ENCODE measurements at places on chromosomes 11 and 22.

- DNase-seq, result no peak
Measured at GRCh38 chr22:26983311-26983710, 325.9 kb downstream of the MIAT start.

GRCh38 chr11:35543481-35543880, 18.1 kb upstream of the PAMR1 start:
- DNase-seq, result no peak

DNA sequence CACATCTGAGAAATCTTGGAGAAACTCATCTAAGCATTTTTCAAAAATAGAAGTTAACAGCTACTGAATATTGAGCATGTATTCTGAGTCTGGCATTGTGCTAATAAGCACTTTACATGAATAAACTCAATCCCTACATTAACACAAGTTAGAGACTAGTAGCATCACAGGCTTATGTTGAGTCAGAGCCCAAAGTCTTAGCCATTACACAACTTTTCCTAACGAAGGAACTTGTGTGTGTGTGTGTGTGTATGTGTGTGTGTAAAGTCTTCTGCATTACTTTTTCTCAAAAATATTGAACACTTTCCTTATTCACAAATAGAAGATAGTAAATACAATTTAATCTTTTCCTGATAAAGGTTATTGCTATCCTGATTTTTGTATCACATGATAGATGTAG, 8.7 kb upstream of the CLPB start:
- no peak for DNase-seq

DNA sequence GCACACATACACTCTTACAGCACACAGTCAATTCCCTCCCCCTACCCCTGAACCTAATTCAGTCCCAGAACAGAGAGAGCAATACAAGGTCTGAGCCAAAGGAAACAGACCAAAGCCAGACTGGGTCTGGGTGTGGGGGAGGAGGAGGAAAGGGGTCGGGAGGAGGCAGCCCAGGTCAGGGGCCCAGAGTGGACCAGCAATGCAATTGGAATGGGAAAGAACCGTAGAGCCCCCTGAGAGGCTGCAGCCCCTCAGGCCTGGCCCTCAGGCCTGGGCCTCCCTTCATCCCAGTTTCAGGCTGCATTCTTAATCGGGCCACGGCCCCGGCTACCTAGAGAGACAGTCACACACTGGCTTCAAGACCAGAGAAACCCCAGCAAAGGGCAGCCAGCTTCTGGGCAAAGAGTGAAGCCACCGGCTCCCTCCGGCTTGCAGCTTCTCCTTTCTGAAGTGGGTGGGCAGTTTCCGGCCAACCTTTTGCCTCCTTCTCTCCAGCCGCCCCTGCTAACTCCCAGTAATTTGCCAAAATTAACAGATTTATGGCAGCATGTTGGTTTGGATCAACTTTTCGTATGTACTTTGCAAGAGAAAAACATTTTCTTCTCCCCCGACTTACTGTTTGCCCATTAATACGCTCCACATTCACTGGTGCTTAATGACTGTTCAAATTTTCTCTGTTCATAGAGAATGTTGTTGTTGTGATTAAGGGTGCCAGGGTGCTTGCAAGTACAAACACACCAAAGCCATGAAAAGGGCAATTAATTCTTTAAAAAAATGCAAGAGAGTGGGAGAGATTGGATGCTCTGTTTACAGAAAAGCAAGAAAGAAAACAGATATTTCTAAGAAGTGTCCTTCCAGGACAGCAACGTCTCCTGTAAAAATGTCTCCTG, 488.3 kb downstream of the MN1 start:
- DNase-seq, result no peak

GRCh38 chr22:22849640-22850610, 37.7 kb upstream of the IGLL5 start:
- no peak for DNase-seq

GRCh38 chr11:66011239-66011784, 496 bp upstream of the CST6 start:
- DNase-seq, result no peak

- no peak for DNase-seq
Measured at GRCh38 chr22:47810505-47811500, 1048.4 kb downstream of the TBC1D22A start.

GRCh38 chr22:35310556-35311550, 11.2 kb downstream of the TOM1 start:
- DNase-seq, result no peak

DNA sequence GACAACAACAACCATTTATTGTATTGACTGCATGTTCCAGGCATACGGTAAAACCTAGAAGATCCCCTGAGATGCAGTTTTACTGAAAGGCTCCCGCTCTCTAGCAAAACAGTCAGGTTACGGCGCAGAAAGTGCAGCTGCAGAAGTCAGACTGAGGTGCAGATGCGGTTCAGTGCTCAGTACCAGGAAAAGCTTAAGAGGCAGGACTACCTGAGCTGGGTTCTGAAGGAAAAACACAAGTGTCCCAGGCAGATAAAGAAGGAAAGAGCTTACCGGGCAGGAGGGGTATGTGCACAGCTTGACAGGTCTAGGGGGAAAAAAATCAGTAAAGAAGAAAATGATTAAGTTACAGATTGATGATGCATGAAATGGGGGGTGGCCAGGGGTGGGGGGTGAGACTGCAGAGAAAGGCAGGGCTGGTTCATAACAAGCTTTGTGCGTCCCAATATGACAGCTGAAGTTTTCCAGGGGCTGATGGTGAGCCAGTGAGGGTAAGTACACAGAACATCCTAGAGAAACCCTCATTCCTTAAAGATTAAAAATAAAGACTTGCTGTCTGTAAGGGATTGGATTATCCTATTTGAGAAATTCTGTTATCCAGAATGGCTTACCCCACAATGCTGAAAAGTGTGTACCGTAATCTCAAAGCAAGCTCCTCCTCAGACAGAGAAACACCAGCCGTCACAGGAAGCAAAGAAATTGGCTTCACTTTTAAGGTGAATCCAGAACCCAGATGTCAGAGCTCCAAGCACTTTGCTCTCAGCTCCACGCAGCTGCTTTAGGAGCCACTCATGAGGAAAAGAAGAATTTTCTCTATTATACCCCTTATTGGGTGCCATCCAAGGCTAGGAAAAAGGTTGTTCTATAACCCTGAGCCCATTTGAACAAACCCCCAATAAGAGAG, 11.9 kb downstream of the LARGE1 start:
- no peak for DNase-seq

- DNase-seq, result no peak
Measured at GRCh38 chr11:23112987-23113886, 253.0 kb upstream of the CCDC179 start.

DNA sequence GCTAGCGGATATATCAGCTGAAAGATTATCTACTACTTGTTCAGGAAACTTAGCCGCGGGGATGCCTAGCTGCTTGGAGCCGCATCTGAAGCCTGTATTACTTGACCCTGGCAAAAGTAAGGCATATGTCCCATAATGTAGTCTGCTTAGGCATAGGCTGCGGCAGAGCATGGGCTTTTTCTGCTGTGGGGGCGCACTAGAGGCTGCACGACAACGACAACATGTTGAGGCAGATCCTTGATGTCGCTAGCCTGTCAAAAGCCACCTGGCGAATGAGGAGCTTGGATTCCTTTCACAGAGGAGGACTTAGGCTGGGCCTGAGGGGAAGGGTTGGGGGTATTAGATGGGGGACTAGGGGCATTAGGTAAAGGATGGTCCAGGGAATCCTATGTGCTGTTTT, 1.1 kb upstream of the OR52N2 start:
- DNase-seq, result no peak

DNA sequence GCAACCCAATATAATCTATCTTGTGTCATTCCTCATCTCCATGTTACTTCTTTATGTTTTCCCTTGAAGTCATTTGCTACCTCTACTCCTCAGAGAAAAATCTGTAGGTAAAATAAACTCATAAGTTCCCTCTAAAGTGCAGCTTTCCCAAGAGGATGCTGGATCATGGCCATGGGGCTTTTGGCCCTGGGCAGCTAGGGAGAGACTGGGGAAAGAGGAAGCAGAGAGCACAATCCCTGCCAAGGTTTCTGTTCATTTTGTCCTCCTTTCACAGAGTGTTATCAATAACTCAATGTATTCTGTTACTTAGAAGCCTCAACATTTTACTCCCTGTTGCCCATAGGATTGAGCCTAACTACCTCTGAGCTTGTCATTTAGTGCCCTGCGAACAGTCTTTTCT, 9.0 kb downstream of the RNF121 start:
- DNase-seq, result no peak

DNA sequence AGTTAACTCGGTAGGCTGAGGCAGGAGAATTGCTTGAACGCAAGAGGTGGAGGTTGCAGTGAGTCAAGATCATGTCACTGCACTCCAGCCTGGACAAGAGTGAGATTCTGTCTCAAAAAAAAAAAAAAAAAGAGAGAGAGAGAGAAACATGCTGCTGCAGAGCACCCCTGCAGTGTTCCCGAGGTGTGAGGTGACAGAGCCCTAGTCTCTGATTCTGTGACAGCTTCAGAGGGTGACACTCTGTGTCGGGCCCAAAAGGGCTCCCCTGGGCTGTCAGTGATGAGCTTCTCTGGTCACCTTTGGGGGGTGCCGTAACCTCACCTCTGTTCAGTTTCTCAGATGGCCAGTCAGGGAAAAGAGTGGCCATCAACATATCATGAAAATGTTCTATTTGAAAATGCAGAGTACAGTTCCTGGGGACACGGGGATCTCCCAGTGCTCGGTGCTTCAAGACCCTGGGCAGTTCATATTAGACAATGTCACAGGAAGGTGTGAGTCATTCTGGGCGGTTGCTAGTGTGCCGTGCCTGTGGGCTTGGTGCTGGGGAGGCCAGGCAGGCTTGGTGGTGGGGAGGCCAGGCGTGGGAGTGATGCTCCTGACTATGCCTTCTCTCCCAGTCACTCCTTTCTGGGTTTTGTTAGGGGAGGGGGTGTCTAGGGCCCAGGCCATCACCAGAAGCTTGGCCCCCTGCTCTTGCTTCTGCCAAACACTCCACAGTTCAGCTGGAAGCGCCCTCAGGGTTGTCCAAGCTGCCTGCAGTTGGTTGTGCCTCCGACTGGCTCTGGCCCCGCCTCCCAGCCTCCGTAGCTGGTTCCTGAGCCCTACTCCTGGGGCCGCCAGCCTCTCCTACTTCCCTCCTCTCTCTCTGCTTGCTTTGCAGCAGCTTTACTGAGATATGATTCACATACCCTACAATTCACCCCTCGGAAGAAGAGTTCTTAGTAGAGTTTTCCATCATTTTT, 52.5 kb upstream of the CLDN5 start:
- DNase-seq, result no peak

- DNase-seq, result no peak
Measured at GRCh38 chr22:29031227-29032011, 30.2 kb downstream of the C22orf31 start.

Data from T-helper 9 cell (primary cell).